ENCODE measurements at places on chromosomes 12 and 14.

DNA sequence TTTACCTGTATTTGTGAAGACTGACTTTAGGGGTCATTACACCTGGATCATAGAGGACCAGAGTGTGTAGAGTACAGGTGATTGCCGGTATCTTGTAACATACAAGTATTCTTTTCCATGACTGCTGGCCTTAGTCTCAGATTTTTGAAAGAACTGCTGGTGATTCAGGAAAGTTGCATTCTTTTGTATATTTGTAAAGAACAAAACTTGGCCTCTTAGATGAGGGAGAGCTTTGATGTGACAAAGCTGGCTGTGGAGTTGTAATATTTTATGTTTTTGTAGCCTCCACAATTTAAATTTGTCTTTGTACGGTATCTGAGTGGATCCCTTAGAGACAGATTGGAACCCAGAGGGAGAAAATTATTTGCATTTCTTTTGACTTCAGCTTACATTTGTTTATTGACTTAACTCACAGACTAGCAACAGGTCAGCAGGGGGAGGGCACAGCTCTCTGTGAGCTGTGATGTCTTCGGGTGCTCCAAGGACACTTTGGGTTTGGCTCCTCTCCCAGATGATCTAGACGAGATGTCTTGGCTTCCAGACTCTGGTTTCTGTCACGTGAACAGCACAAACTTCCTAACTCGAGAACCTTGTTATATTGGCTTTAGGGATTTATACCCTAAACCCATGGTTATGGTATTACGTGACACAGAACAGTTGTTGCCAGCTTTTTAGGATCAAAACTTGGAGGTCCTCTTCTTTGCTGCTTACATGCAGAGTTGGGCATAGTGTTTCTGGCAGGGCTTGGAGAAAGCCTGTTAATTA is 65.9 kb downstream of the DAAM1 start:
- DNase-seq = no peak

DNA sequence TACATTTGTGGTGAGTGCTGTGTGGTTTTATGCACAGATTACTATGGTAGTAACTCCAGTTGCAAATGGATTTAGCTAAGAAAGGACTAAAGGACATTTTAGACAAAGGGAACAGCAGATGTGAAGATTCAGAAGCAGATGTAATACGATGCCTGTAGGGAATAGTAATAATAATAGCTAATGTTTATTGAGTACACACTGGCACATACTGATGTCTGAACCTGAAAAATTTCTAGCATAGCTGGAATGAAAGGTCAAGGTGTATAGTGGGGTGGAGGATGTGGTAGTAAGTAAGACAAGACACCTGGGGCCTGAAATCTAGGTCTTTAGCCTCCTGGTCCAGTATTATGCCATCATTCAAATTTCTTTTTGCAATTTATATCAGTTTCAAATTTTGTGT is 54.3 kb upstream of the LRTM2 start:
- no peak for DNase-seq

GRCh38 chr14:68820536-68820935 is 27.7 kb upstream of the ZFP36L1 start:
- DNase-seq = no peak

DNA sequence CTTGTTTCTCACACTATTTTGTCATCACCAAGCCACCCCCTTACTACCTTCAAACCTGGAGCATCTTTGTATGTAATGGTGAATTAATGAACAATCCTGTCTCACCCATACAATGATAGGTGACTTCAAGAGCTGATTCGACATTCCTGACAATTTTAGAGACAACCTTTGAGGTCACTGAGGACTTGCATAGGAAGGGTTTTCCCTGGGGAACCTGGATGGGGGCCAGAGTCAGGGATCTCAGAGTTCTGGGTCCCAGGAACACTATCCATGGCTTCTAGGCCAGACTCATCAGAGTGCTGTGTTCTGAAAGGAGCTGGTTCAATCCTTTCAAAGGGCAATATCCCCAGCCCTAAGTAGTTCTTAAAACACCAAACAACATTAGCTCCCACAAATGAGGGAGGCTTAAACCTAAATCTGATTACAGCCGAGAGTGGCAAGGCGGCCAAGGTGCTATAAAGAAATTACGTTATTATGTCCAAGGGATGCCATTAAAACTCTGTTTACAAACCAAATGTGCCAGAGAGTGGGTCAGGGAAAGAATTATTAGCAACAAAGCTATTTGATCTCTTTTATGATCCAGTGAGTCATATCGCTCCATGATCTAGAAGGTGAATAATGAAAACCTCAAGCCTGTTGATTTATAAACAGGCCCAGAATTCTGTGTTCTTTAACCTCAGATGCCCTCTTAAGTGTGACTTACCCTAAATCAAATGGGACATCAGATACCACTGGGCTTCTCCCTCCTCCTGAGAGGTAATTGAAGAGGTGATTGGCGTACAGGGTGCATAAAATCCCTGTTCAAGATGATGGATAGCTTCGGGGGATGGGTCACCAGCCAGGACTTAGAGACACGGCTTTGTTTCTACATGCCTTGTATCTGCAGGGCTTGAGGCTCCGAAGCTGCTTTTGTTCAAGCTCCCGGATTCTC is 230.2 kb upstream of the TBX3 start:
- DNase-seq = no peak

DNA sequence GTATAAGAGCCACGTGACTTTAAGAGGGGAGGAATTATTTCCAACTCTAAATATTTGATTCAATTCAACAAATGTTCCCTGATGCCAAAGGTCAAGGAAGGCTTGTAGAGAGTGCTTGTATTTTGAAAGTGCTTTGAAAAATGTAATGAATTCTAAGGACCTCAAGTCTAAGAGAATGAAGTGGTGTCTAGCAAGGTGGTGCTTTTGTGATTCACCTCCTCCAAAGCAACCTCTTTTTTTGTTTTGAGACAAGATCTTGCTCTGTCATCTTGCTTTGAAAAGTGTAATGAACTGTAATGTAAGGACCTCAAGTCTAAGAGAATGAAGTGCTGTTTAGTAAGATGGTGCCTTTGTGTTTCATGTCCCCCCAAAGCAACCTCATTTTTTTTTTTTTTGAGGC is 13.7 kb downstream of the AK7 start:
- DNase-seq = no peak

- DNase-seq = no peak
Measured at GRCh38 chr12:62882140-62882539, 52.8 kb downstream of the PPM1H start.

DNA sequence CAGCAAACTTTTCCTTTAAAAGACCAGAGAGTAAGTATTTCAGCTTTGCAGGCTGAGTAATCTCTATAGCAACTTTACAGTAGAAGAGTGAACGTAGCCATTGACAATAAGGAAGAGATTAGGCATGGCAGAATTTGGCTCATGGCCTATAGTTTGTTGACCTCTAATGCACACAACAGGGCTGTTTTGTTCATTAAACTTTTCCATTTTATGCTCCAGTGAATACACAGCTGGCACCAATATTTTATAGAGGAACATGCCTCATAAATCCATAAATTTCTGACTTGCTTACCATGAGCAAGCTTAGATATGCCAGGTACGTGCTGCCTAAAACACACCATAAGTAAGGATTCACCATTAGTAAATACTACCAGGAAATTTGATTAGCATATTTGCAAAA is 609.0 kb upstream of the STXBP6 start:
- DNase-seq = no peak

GRCh38 chr12:22209422-22209821 is 125.1 kb downstream of the ST8SIA1 start:
- no peak for DNase-seq

DNA sequence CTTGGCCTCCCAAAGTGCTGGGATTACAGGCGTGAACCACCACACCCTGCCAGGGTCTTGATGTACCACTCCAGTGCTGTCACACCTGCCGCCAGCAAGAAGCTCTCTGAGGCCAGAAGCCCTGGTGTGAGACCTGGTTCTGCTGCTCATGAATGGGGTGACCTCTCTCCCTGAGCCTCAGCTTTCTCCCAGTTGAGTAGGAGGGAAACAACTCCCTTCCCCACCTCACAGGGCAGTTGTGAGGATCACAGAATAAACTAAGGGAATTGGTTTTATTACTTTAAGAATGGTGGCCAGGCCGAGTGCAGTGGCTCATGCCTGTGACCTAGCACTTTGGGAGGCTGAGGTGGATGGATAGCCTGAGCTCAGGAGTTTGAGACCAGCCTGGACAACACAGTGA is 5.8 kb upstream of the CD63 start:
- DNase-seq = no peak

GRCh38 chr12:47747596-47748506 is 10.8 kb downstream of the RAPGEF3 start:
- DNase-seq = no peak

- no peak for DNase-seq
Measured at GRCh38 chr12:95553197-95553943, 2.1 kb upstream of the USP44 start.

GRCh38 chr12:110917961-110918360 is 2.4 kb downstream of the MYL2 start:
- DNase-seq = no peak

DNA sequence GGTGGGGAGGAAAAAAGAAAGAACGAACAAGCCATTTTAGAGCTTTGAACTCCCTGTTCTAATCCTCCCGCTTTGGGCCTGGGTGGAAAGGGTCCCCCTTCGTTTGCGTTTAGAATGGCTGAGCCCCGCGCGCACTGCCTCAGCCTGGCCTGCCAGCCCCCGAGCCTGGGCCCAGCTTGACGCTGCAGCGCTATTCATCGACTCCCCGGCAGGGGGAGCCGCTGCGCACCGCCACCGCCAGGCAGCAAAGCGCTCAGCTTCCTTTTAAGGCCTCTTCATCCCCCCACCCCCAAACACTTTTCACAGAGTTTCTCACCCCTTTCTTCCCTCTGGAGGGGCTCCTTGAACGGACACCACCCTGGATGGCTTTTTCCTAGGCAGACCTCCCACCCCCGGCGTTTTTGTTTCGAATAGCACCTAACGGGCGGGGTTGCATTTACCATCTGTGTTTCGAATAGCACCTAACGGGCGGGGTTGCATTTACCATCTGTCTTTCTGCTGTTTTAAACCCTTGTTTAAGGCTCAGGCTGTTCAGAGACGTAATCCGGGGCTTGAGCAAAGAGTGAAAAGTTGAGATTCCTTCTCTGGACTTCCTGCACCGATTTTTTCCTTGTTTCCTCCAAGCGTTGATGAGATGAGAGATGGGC is 56.4 kb upstream of the PIWIL1 start:
- peak; percentile 67 for DNase-seq

All from stimulated activated CD8-positive, alpha-beta memory T cell treated with anti-CD3 and anti-CD28 coated beads, Interleukin-4, amount 100 ng/mL, for 48 hours (primary cell).